Mammary microvascular endothelial cell (primary cell): ENCODE measurements at places on chromosomes 5 and 9. TPM values are rescaled to one million over a fixed set of nuclear protein-coding genes. Genes with fewer than 3 reads are reported as not detected.

The SPINK7 gene
- total RNA-seq = not detected in 2 replicates

The EIF4E1B gene
- total RNA-seq = not detected in 2 replicates

The CDKN2B gene
- total RNA-seq = 21.0 and 34.4 TPM in 2 replicates

The PCDHB4 gene
- 0.07 and 0.10 TPM in 2 replicates for total RNA-seq

The OR1L8 gene
- total RNA-seq = 0.10 TPM in 1 of 2 replicates, not detected in the other

The LCN15 gene
- 1.6 TPM in 1 of 2 replicates, not detected in the other for total RNA-seq

The IFNA21 gene
- total RNA-seq = not detected in 2 replicates

The SLC25A2 gene
- 0.15 TPM in 1 of 2 replicates, not detected in the other for total RNA-seq

The PFN3 gene
- not detected in 2 replicates for total RNA-seq

The CEP72 gene
- total RNA-seq = 2.5 and 3.5 TPM in 2 replicates

The HRH2 gene
- total RNA-seq = not detected in 2 replicates

The PCDHGA4 gene
- total RNA-seq = 2.8 and 3.9 TPM in 2 replicates

The MARCOL gene
- not detected in 2 replicates for total RNA-seq

The GAS1 gene
- under 0.01 and 0.25 TPM in 2 replicates for total RNA-seq

The KCNT1 gene
- total RNA-seq = not detected in 2 replicates

The NHP2 gene
- total RNA-seq = 657 and 671 TPM in 2 replicates

The ITGA1 gene
- 12.7 and 21.5 TPM in 2 replicates for total RNA-seq

The BNC2 gene
- 8.9 and 12.7 TPM in 2 replicates for total RNA-seq

The PTGDS gene
- total RNA-seq = not detected in 2 replicates

The KIF27 gene
- total RNA-seq = 0.73 and 0.79 TPM in 2 replicates

The FOXD1 gene
- total RNA-seq = 0.05 and 0.33 TPM in 2 replicates

The CCDC171 gene
- total RNA-seq = 0.93 and 0.94 TPM in 2 replicates

The RNF208 gene
- not detected in 2 replicates for total RNA-seq

The ANKH gene
- 8.7 and 9.8 TPM in 2 replicates for total RNA-seq

The COL15A1 gene
- total RNA-seq = 9.6 and 10.0 TPM in 2 replicates
